ENCODE measurements at places on chromosomes 6 and 20. TPM values are rescaled to one million over a fixed set of nuclear protein-coding genes. Genes with fewer than 3 reads are reported as not detected.

- DNase-seq = no peak
These were observed 133.6 kb upstream of the SGK1 start for GRCh38 chr6:134451529-134451928.

GRCh38 chr20:38755324-38755910, 7.2 kb downstream of the ACTR5 start:
- DNase-seq = no peak

- DNase-seq = peak; percentile 73
These were observed 550.5 kb upstream of the MARCKS start for GRCh38 chr6:113306552-113307145.

- peak; percentile 47 for DNase-seq
These were observed 5.5 kb upstream of the NTSR1 start for GRCh38 chr20:62702895-62703852.

DNA sequence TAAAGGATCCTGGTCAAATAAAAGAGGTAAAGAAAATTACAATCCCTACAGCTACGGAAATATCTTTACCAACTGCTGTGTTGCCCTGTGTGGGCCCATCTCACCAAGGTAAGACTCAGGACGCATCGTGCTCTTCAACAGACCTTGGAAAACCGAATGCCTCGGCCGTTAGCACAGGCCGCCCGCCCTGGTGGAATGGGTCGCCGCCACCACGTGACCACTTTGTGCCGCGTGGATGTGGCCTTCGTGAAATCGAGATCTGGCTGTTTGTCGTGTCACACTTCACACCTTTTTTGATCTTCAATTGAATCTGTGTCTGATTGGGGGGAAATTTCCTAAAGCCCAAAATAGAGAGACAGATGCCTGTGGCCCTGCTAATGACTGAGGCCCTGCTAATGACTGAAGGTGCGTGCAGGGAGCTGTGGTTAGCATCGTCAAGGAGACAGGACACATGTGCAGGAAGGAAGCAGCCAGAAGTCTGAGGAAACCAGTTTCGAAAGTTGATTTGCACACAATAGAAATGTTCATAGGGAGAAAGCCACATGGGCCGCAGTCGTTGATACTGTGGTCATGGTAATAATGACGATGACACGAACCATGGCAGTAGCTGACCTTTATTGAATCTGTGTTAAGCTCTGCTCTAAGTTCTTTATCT, 175.7 kb upstream of the SNX9 start:
- no peak for DNase-seq

GRCh38 chr6:65627015-65627414, 80.0 kb downstream of the EYS start:
- DNase-seq = no peak

DNA sequence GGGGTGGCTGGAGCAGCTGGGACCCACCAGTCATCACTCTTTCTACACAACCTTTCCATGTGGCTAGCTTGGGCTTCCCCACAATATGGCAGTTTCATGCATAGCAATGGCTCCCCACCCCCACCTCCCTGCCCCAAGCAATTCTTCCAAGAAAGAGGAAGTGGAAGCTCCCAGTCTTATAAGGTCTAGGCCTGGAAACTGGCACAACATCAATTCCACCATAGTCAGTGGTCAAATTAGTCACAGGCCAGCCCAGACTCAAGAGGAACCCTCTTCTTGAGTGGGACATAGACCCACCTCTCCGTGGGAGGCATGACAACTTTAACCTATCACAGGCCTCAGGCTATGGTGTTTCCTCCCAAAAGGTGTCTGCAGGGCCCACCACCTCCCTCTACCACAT, 17.7 kb downstream of the TGM6 start:
- DNase-seq = no peak

- no peak for DNase-seq
These were observed 14.3 kb upstream of the EPM2A start for GRCh38 chr6:145749632-145750031.

GRCh38 chr6:24931718-24932691, 3.8 kb downstream of the RIPOR2 start:
- no peak for DNase-seq

DNA sequence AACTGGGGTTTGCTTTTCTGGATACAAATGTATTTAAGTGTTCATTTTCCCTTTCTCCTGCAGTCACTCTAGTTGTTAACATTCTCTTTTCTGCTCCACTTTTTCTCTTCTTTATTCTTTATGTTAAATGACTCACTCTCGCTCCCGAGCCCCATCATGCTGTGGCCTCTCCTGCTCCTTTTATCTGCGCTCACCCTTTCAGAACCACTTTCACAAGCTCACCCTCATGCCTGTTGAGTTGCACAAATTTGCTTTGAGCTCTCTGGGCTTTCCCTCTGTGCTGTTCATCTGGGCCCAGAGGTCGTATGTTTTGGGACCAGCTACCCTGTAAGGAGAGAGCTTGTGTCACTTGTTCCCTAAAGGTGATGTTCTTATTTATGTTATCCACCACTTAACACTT, 98.1 kb upstream of the ASCC3 start:
- no peak for DNase-seq

- DNase-seq = no peak
These were observed 190.3 kb upstream of the SLC24A3 start for GRCh38 chr20:19022118-19022575.

GRCh38 chr6:44339763-44340625, 2.5 kb upstream of the SPATS1 start:
- DNase-seq = no peak

DNA sequence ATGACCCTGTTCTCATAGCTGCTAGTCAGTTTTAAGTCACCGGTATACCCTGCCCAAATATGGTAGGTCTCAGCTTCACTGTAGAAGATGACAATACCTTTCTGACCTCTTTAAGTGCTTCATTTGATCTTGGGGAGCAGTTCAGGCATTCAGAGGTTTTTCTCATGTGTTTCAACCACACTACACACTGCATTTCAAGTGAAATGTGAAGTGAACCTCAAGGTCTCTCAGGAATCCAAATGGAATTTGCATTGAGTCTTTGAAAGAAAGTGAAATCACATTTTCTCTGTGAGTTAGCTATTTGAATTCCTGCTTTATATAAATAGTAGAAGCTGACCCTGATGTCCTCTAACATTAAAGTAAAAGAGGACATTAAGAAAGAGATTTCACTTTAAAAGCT, 461.6 kb downstream of the ADGRB3 start:
- no peak for DNase-seq

DNA sequence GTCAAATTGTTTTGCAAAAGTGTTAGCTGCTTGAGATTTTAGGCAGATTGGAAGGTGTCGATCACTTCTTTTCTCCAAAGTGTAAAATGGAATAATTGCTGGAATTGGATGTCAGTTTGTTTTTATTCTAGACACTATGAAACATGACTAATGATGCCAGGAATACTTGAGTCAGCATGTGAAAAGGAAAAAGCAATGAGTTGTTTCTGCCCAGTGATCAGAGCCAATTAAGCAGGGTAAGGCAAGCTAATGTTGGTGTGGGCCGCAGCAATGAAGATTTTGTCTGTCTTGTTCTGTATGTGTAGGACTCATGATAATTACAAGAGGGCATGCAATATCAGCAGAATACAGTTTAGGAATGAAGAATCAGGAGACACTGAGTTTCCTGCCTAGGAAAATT, 110.3 kb downstream of the CARMIL1 start:
- no peak for DNase-seq

- DNase-seq = no peak
These were observed 16.7 kb upstream of the PRDM1 start for GRCh38 chr6:106069478-106069877.

DNA sequence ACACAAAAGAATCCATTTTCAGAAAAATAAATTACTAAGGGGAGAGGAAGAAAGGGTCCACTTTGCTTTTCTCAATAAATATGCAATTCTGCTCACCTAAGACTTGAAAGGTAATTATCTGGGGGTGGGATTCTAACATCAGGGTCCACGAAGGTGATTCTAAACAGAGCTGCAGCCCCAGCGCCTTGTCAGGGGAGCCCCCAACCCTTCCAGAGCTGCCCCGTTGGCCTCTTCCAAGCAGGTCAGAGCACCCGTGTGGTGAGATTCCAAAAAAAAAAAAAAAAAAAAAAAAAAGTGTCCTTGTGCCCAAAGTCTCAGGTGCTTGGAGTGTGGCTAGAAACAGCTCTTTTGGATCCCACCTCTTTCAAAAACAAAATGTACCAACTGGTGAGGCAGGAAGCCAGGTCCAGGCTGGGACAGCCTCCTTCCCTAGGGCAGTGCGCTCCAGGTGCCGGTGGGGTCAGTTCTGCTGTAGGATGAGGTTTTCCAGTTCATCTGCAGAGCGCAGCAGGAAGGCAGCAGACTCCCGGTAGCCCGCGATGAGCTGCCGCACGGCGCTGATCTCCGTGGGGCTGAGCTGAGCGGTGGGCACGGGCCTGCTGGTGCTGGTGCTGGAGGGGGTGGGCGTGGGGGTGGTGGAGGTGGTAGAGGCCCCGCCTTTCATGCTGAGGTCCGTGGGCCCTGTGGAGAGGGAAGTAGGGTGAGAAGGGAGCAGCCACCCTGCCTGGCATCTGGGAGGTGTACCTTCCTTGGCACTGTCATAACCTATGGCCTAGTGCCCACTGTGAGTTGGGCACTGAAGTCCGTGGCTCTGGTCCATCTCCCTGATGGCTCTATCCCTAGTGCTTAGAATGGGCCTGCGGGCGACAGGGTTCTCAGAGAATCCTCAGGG, 89.3 kb downstream of the ASXL1 start:
- DNase-seq = no peak

- no peak for DNase-seq
These were observed 147.5 kb upstream of the TSHZ2 start for GRCh38 chr20:52824494-52825216.

DNA sequence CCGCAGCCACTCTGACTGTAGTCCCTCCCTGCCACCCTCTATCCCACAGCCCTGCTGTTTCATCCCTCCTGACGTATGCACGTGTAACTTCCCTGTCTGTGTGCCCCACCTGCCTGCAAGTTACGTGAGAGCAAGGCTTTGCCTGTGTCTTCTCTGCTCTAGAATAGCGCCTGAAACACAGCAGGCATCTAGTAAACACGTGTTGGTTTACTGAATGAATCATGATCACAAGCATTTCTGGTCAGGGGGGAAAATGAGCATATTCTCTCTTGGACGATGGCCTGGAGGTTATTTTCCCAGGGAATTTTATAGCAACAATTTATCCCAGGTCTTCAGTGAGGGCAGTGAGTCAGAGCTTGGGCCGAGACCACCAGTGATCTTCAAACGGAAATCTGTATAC, 38.3 kb downstream of the PSMG4 start:
- no peak for DNase-seq

DNA sequence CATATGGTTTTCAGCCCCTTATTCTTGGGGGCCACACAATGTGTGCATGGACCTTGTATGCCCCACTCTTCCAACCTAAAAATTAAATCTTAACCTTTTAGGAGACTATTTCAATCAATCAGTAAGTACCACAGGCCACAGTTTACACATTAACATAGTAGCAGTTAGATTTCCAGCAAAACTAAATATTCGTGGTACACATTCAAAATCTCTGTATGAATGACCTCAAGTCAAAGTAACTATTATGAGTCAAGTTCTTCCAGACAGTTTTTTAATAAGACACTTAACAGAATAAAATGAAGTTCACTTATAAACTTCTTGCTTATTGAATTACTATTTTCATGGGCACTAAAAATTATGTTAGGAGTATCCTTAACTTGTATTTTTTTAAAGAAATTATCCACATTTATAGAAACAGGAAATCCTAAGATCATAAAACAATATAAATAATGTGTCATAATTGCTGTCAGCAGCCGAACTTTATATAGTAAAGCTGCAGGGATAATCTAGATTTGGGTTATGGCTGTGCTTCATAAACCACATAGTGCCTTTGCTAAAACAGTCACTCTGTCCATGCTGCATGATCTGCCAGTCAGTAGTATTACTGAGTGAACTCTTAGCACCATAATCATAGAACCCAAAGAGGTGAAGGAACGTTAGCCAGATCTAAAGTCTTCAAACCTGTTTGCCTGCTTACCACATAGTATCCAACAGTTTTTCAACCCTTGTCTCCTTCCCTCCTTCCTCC, 21.7 kb downstream of the SEC63 start:
- no peak for DNase-seq

GRCh38 chr20:57451795-57452661, 60.8 kb downstream of the RBM38 start:
- DNase-seq = no peak

DNA sequence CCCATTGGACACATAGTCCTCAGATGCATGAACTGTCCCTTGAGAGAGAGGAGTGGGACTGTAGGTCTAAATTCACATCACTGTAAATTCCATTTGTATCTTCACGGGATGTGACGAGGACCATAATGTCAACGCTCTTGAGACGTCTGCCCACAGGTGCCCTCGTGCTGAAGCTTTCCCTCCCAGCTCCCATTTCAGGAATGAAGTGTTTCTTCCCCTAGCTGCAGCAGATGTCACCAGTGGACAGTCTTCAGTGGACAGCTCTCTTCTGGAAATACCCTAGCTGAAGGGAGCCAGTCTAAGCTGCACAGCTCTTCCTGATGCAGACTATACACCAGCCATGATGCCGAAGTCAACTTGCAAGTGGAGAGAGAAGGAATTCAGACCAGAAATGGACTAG, 217.4 kb upstream of the ECI2 start:
- no peak for DNase-seq

GRCh38 chr20:34415079-34415478, 52.0 kb downstream of the ITCH start:
- no peak for DNase-seq

TP53TG5 gene
- total RNA-seq = 0.73 TPM

MYT1 gene
- 0.16 TPM for total RNA-seq

ISM1 gene
- total RNA-seq = 1.2 TPM

BMP6 gene
- 1.6 TPM for total RNA-seq

TBP gene
- total RNA-seq = 8.7 TPM

C2 gene
- 8.9 TPM for total RNA-seq

ENPP3 gene
- 0.16 TPM for total RNA-seq

DEFB125 gene
- total RNA-seq = not detected

SLC24A3 gene
- 1.4 TPM for total RNA-seq
